ENCODE measurements at places on chromosomes 11 and 22.
A peak's percentile ranks its signal among the peaks of the same experiment; 100 is the strongest.

DNA sequence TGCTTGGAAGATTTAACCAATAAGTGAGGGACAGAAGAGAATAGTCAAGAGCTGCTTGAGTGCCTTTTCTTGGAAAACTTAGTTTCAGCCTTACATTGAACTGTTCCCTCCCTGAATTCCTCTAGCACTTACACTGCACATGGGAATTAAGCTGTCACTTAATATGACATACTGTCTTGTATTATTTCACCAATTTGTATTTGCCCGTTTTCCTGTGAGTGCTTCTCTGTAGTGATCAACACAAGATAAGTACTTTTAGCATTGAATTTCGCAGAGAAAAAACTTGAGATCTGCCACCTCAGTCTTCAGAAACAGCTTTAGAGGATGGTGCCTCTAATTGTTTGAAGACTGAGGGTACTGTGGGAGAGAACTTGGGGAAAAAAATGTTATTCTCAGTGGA, 3.7 kb downstream of the SPCS2 start:
- no peak overlapping the region for H3K27ac ChIP-seq
- DNase-seq = no peak
- H3K4me3 ChIP-seq = no peak overlapping the region
- H3K4me1 ChIP-seq = peaks cover 86% of the 10 kb centered on the region
- H3K27me3 ChIP-seq = no peaks in the 10 kb centered on the region
- H3K36me3 ChIP-seq = peaks cover 46% of the 10 kb centered on the region

- H3K4me1 ChIP-seq = no peaks in the 10 kb centered on the region
- H3K27ac ChIP-seq = no peak overlapping the region
- peaks cover 22% of the 10 kb centered on the region for H3K27me3 ChIP-seq
- peak overlapping the region; percentile 22 for H3K4me3 ChIP-seq
These were observed 102.7 kb downstream of the FEZ1 start for GRCh38 chr11:125393331-125393730.

DNA sequence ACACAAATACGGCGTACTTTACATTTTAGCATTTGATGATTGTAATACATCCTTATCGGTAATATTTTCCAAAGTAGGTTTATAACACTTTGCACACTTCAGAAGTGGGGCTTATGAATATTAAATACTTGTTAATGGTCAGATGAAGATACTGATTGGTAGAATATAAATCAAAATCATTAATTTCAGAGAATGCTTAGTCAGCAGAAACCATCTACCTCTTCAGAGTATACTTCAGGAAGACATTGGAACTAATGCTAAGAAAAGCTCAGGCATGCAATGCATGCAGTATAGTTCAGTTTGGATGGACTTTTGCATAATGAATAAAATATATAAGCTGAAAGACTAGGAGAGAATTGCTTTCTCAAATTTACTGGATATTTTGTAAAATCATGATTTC, 19.7 kb upstream of the TECTA start:
- DNase-seq = no peak
- H3K4me3 ChIP-seq = no peak overlapping the region
- peaks cover 19% of the 10 kb centered on the region for H3K4me1 ChIP-seq
- peaks cover 13% of the 10 kb centered on the region for H3K36me3 ChIP-seq

DNA sequence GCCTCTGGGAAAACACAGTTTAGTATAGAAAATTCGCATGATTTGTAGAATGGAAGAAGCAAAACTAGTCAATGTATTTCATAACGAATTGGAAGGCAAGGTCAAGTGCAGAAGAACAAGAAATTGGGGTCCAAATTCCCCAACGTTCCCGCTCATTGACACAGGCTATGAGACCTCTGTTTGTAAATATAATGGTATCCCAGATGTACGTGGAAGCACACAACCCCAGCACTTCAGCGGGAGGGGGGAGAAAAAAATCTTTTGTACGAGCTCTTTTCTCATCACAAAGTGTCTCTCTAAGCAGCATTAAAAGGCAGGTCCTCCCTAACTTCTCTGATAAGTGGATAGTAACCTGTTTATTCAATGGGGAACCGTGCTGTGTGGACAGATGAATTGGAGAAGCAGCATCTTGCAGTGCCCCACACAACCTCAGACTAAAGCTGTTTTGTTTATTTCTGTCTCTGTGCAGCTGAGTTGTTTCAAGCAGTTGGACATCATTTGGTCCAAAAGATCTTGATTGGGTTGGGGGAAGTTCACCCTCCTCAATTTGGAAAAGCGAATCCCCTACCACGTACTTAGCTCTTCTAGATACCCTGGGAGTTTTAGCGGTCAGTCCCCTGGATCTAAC, 1.1 kb upstream of the GAB2 start:
- peaks cover 16% of the 10 kb centered on the region for H3K4me1 ChIP-seq
- H3K4me3 ChIP-seq = peak overlapping the region; percentile 83
- no peak overlapping the region for H3K27ac ChIP-seq

- H3K4me3 ChIP-seq = no peak overlapping the region
- H3K36me3 ChIP-seq = no peaks in the 10 kb centered on the region
- no peaks in the 10 kb centered on the region for H3K4me1 ChIP-seq
- H3K27me3 ChIP-seq = peaks cover 4% of the 10 kb centered on the region
These were observed 202.8 kb upstream of the BDNF start for GRCh38 chr11:27902981-27903624.

DNA sequence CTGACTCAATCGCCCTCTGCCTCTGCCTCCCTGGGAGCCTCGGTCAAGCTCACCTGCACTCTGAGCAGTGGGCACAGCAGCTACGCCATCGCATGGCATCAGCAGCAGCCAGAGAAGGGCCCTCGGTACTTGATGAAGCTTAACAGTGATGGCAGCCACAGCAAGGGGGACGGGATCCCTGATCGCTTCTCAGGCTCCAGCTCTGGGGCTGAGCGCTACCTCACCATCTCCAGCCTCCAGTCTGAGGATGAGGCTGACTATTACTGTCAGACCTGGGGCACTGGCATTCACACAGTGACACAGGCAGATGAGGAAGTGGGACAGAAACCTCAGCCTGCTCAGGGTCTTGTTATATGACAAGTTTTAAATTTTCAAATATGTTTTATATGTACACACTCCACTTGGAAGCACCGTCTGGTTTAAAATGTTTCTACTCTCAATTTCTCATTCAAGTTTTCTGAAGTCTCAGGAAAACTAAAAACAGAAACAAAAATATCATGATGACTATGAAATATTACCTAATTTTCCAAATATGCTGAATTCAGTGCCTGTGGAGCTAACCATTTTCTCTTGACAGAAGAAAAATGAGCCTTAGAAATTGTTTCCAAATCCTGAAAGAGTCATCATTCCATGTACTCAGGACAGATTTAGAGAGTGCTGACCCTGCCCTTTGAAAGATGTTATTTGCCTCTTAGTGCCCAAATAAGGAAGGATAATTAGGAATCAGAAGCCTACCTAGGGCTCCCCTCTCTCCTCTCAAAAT, 48.8 kb upstream of the TOP3B start:
- no peak for DNase-seq
- H3K4me1 ChIP-seq = no peaks in the 10 kb centered on the region
- H3K36me3 ChIP-seq = no peaks in the 10 kb centered on the region
- H3K27me3 ChIP-seq = peaks cover 34% of the 10 kb centered on the region
- H3K27ac ChIP-seq = no peak overlapping the region

DNA sequence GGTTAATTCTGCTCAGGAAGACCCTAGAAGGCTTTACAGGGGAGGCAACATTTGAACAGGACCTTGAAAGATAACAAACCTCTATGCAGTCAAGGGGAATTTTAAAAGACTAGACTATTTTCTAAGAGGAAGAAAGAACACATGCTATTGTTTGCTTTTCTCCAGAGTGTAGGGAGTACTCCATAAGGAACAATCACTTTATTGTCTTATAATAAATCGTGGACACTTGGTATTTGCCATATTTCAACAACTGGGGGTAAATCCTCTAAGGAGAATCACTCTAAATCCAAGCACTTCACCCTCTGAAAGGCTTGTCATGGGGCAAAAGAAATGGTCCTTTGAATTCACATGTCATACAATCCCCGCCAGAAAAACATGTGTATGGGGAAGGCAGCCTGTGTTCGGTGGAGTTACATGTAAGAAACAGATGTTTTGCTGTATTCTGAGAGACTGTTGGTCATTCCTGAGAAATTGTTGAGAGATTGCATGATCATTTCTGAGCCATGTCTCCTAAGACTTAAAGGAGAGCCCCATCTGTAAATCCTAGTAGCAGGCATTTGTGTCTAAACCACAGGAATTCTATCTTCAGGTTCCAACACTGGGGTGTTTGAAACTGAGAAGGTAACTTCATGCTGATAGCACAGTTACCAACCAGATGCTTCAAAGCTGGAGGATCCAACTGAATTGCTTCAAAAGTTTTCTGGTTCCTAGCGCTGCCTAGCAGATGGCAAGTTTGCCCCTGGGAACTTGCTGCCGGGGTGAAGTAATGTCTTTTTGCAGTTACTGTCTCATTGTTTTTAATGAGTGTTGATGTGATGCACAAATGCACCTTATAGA, 66.8 kb downstream of the FZD4 start:
- H3K27me3 ChIP-seq = peaks cover 54% of the 10 kb centered on the region
- H3K27ac ChIP-seq = no peak overlapping the region
- no peaks in the 10 kb centered on the region for H3K4me1 ChIP-seq

DNA sequence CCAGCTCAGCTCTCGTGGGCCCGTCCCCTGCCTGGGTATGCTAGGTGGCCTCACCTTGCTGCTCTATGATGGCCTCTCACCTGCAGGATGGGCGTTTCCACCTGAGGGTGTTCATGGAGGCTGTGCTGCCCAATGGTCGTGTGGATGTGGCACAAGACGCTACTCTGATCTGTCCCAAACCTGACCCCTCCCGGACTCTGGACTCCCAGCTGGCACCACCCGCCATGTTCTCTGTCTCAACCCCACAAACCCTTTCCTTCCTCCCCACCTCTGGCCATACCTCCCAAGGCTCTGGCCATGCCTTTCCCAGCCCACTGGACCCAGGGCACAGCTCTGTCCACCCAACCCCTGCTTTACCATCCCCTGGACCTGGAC, 2.1 kb downstream of the ZP1 start:
- no peak overlapping the region for H3K4me3 ChIP-seq
- no peaks in the 10 kb centered on the region for H3K36me3 ChIP-seq
- no peaks in the 10 kb centered on the region for H3K27me3 ChIP-seq

DNA sequence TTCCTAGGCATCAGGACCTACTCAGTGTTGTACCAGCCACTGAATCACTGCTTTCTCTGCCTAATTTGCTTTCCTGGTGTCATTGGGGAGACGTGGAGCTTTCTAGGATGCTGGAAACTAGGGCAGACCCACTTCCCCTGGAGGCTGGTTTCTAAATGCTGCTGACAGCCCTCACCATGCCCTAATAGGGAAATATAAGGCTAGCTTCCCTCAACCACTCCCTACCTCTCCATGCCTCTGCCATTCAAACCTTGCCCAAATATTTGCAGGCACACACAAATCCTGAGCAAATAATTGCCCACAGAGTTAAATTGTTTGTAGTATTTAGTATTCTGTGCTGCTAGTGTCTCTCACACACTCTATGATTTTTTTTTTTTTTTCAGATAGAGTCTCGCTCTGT, 310.2 kb downstream of the DDX10 start:
- no peak overlapping the region for H3K4me3 ChIP-seq
- no peak overlapping the region for H3K27ac ChIP-seq
- H3K4me1 ChIP-seq = no peaks in the 10 kb centered on the region
- H3K27me3 ChIP-seq = peaks cover 3% of the 10 kb centered on the region

DNA sequence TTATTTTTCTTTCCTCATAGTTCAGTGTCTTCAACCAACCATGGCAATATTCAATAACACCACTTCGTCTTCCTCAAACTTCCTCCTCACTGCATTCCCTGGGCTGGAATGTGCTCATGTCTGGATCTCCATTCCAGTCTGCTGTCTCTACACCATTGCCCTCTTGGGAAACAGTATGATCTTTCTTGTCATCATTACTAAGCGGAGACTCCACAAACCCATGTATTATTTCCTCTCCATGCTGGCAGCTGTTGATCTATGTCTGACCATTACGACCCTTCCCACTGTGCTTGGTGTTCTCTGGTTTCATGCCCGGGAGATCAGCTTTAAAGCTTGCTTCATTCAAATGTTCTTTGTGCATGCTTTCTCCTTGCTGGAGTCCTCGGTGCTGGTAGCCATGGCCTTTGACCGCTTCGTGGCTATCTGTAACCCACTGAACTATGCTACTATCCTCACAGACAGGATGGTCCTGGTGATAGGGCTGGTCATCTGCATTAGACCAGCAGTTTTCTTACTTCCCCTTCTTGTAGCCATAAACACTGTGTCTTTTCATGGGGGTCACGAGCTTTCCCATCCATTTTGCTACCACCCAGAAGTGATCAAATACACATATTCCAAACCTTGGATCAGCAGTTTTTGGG, at the start of gene OR51T1:
Gene OR51T1 (plus strand): TSS at position 41 of the 641 bp plus-strand sequence. CDS start 0 bp downstream, at position 41.
- H3K4me1 ChIP-seq = no peaks in the 10 kb centered on the region
- DNase-seq = no peak
- H3K36me3 ChIP-seq = no peaks in the 10 kb centered on the region
- no peak within 1 kb of the TSS for H3K27ac ChIP-seq
- H3K27me3 ChIP-seq = peaks cover 15% of the 10 kb centered on the region

GRCh38 chr11:122276221-122276620, 160.2 kb upstream of the BLID start:
- H3K36me3 ChIP-seq = no peaks in the 10 kb centered on the region
- H3K4me1 ChIP-seq = no peaks in the 10 kb centered on the region
- no peak overlapping the region for H3K4me3 ChIP-seq
- H3K27me3 ChIP-seq = no peaks in the 10 kb centered on the region

DNA sequence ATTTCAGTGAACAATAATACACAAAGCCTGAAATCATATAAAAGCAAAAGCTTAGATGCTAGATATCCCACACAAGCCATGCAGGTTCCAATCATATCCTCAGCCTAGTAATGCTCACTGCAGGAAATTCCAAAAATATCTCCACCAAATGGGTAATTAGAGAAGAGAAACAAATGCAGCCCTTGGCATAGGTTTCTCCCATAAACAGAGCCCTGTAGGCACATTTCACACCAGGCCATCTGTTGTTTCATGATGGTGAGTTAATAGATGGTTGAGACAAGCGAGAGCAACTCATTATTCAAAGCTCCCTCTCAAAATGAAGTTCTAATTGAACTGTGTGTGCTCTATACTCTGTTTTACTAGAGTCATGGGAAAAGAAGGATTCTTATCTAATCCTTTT, 154.6 kb upstream of the TRPC6 start:
- no peak for DNase-seq
- H3K27me3 ChIP-seq = peaks cover 2% of the 10 kb centered on the region
- no peaks in the 10 kb centered on the region for H3K4me1 ChIP-seq
- no peak overlapping the region for H3K4me3 ChIP-seq
- no peaks in the 10 kb centered on the region for H3K36me3 ChIP-seq
- no peak overlapping the region for H3K27ac ChIP-seq

GRCh38 chr11:81644239-81644840, 1089.3 kb downstream of the FAM181B start:
- H3K36me3 ChIP-seq = no peaks in the 10 kb centered on the region
- no peak for DNase-seq
- no peak overlapping the region for H3K27ac ChIP-seq

DNA sequence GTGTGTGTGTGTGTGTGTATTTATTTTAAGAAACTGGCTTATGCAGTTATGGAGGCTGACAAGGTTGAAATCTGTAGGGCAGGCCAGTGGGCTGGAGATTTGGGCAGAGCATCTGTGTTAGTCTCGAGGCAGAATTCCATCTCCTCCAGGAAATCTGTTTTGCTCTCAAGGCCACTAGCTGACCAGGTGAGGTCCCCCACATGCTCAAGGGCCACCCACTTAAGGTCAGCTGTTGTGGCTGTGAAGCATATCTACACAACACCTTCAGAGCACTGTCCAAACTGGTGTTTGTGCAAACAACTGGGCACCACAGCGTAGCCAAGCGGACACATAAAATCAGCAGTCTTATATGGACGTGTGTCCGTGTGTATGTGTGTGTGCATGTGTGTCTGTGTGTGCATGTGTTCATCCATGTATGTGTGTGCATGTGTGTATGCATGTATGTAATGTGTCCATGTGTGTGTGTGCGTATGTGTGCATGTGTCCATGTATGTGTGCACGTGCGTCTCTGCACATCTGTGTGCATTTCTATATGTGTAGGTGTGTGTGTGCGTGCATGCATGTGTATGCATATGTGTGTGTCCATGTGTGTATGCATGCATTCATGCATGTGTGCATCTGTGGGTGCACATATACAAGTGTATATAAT, 400.9 kb downstream of the BRD1 start:
- no peaks in the 10 kb centered on the region for H3K36me3 ChIP-seq
- no peaks in the 10 kb centered on the region for H3K4me1 ChIP-seq
- H3K27me3 ChIP-seq = peaks cover 7% of the 10 kb centered on the region
- no peak overlapping the region for H3K27ac ChIP-seq
